HCT116 (cell line): ENCODE measurements at places on chromosomes 4 and X. TPM values are rescaled to one million over a fixed set of nuclear protein-coding genes. Genes with fewer than 3 reads are reported as not detected.

DNA sequence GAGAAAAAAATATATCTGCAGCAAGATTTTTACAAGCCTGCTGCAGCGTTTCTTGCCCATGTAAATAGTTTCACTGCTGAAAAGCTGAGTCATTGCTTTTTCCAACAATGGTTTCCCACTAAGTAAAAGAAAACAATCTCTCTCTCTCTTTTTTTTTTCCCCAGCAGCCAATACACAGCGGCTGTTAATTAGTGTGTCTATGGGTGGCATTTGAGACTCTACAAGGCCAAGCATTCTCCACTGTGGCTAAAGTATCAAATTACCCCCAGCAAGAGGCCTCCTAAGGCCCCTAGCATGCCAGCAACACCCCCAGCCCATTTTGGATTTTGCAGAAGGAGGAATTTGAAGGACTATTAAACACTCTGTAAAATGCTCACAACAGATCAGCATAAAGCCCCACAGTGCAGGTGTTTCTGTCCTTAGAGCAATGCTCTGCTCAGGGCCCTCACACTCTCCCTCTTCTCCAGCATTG, 837.4 kb downstream of the TRIML1 start:
- no peak for DNase-seq

GRCh38 chr4:83219344-83220331, 65.0 kb downstream of the COQ2 start:
- no peak for DNase-seq

NEUROG2 gene
- 0.12 TPM for total RNA-seq

CYTL1 gene
- total RNA-seq = not detected

DNA sequence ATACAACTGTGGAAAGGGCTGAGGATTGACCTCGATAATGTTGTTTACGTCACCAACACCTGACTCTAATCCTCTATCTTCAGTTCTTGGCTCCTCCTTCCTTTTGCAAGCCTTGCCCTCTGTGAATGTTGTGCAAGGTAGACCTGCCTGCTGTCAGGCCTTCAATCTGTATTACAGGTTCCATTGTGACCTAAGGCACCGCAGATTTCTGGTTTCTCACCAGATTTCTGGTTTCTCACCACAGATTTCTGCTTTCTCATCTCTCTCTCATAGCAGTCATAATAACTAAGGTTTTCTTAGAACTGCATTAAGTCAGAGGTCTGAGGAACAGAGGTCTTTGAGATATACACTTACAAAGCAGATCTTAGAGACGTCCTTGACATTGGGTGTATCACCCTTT, 51.5 kb upstream of the ETNPPL start:
- no peak for DNase-seq

GRCh38 chr4:130026185-130026584, 930.2 kb downstream of the C4orf33 start:
- no peak for DNase-seq

TRIM61 gene
- 0.15 TPM for total RNA-seq

GJB1 gene
- not detected for total RNA-seq

GRCh38 chr4:22202246-22202974, 253.8 kb upstream of the KCNIP4 start:
- DNase-seq = no peak

- DNase-seq = no peak
Measured at GRCh38 chrX:23372220-23372902, 37.7 kb downstream of the PTCHD1 start.

GRCh38 chr4:121733942-121734341, 31.0 kb downstream of the SMIM43 start:
- DNase-seq = no peak

TMSB15B gene
- 0.39 TPM for total RNA-seq

DNA sequence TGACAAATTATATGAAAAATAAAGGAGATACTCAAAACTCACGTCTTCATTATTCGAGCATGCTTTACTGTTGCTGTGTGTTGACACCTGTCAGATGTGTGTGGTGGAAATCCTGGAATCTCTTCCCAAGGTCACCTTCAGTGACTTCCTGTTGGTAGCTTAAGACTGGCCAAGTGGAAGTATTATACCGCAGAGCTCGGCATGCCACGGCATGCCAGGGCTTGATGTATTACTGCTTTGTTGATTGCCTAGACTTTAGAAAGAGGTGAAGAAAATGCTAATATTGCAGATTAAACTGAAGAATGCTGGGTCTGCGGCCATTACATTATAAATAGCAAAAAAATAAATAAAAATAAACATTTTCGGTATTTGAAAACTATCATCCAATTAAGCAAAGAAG, 4.6 kb downstream of the TREX2 start:
- DNase-seq = no peak
